NCI-H1930 (cell line): ENCODE measurements at places on chromosomes 7 and 10.

DNA sequence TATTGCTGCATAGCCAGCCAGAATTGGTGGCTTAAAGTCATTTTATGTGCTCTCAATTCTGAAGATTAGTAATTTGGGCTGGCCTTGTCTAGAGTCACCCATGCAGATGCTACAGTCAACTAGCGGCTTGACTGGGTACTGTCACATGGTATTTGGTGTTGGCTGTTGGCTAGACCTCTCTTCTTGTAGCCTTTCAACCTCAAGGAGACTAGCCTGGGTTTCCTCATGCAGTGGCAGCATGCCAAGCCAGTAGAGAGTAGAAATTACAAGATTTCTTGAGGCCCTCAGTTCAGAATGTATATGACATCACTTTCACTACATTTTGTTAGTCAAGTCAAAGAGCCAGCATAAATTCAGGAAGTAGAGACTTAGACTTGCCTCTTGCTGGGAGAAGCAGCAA, 3.7 kb upstream of the ZNF800 start:
- no peak for DNase-seq

- DNase-seq, result no peak
These were observed 44.8 kb upstream of the KCNIP2 start for GRCh38 chr10:101888251-101888949.

GRCh38 chr7:85230623-85231022, 43.8 kb upstream of the SEMA3D start:
- no peak for DNase-seq

DNA sequence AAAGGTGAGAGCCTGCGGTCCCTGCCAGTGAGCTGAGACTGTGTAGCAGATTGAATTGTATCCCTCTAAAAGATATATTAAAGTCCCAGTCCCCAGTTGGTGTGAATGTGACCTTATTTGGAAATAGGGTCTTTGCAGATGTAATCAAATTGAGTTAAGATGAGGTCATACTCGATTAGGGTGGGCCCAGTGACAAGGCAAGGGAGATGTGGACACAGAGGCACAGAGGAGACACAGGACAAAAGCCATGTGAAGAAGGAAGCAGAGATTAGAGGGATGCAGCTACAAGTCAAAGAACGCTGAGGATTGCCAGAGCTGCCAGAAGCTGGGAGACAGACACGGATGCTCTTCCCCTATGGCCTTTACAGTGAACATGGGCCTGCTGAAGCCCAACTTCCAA, 104.3 kb downstream of the CLEC2L start:
- DNase-seq, result no peak

GRCh38 chr7:18997477-18998150, 119.8 kb downstream of the TWIST1 start:
- DNase-seq, result no peak

- no peak for DNase-seq
These were observed 79.3 kb downstream of the GOLGA7B start for GRCh38 chr10:97928897-97929296.

DNA sequence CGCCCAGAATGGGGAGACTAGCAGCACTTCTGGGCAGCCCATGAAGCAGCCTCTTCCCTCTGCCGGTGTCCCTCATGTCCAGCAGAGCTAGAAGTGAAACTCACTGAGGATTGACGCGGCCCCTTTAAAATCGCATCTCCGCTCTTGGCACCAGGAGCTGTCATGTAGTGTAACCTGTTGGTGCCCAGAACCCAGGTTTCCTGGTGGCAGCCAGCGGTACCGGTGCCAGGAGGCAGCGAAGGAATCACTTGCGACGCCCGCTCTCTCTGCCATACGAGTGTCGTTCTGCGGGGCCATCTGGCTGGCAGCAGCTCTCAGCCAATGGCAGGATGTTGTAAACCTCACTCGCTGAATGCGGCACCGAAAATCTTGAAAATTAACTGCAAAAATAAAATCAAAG, 82.7 kb downstream of the CUX1 start:
- DNase-seq, result no peak
